Activated CD4-positive, alpha-beta memory T cell treated with anti-CD3 and anti-CD28 coated beads, Interleukin-2, amount 10 ng/mL, durations not matched to agents 7 days and 5 days (primary cell): ENCODE measurements at places on chromosomes 3 and 15. TPM values are rescaled to one million over a fixed set of nuclear protein-coding genes. Genes with fewer than 3 reads are reported as not detected.

ISLR gene
- total RNA-seq = not detected

ZBTB11 gene
- total RNA-seq = 29.3 TPM

ARPP21 gene
- not detected for total RNA-seq

CP gene
- total RNA-seq = not detected

ALS2CL gene
- total RNA-seq = 6.9 TPM

PRICKLE2 gene
- not detected for total RNA-seq

PDIA5 gene
- 13.5 TPM for total RNA-seq

NBEAL2 gene
- 254 TPM for total RNA-seq

ZNF710 gene
- total RNA-seq = 19.4 TPM

ITIH1 gene
- total RNA-seq = not detected

- DNase-seq = no peak
- H3K36me3 ChIP-seq = no peaks in the 10 kb centered on the region
- peaks cover 7% of the 10 kb centered on the region for H3K4me1 ChIP-seq
- H3K27ac ChIP-seq = no peak overlapping the region
Measured at GRCh38 chr15:75008221-75008625, 12.9 kb downstream of the SCAMP5 start.

DNA sequence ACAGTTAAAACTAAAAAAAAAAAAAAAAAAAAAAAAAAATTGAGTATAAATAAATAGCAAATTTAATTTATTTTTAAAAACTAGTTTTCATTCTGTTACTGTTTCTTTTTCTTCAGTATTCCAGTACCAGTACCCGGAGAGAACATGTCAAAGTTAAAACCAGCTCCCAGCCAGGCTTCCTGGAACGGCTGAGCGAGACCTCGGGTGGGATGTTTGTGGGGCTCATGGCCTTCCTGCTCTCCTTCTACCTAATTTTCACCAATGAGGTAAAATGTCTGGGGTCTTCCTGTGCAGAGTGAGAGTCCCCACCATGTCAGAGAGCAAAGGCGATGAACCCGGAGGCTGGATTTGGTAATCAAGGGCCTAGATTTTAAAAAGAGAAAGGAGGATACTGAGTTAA lies 4.4 kb downstream of the TMEM43 start:
- no peaks in the 10 kb centered on the region for H3K27me3 ChIP-seq
- H3K27ac ChIP-seq = no peak overlapping the region
- peaks cover 32% of the 10 kb centered on the region for H3K4me1 ChIP-seq
- DNase-seq = no peak

GRCh38 chr15:90860942-90861675 lies 7.3 kb upstream of the FURIN start:
- no peak for DNase-seq
- H3K36me3 ChIP-seq = peaks cover 3% of the 10 kb centered on the region
- no peaks in the 10 kb centered on the region for H3K27me3 ChIP-seq
- peaks cover 65% of the 10 kb centered on the region for H3K4me1 ChIP-seq
- H3K4me3 ChIP-seq = no peak overlapping the region

- no peak for DNase-seq
- H3K36me3 ChIP-seq = no peaks in the 10 kb centered on the region
- H3K27ac ChIP-seq = no peak overlapping the region
- H3K27me3 ChIP-seq = no peaks in the 10 kb centered on the region
- no peaks in the 10 kb centered on the region for H3K4me1 ChIP-seq
- no peak overlapping the region for H3K4me3 ChIP-seq
Measured at GRCh38 chr3:155441026-155441425, 147.5 kb upstream of the STRIT1 start.

GRCh38 chr3:63972196-63972595 lies 51.1 kb downstream of the PSMD6 start:
- no peak for DNase-seq
- H3K36me3 ChIP-seq = peaks cover 60% of the 10 kb centered on the region
- peak overlapping the region; percentile 74 for H3K27ac ChIP-seq
- H3K4me3 ChIP-seq = peak overlapping the region; percentile 26

DNA sequence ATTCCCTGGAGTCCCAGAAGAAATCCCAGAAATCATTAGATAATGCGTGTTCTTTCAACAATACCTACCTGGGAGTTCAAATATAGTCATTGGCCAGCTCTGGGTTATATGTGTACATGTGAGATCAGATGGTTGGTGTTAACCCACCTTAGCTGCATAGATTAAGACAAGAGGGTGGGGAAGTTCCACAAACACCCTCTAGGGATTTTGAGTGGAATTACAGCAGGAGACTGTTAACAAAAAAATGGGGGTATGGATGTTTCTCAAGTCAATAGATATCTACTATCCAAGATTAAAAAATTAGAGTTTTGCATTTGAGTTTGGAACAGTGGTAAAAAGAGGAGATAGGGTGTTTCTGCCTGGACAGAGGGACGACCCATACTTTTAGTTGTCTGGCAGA lies 282.5 kb upstream of the CNTN3 start:
- H3K4me1 ChIP-seq = no peaks in the 10 kb centered on the region
- no peak overlapping the region for H3K4me3 ChIP-seq
- no peak overlapping the region for H3K27ac ChIP-seq
- H3K36me3 ChIP-seq = no peaks in the 10 kb centered on the region

- H3K27me3 ChIP-seq = no peaks in the 10 kb centered on the region
- DNase-seq = no peak
- H3K4me3 ChIP-seq = no peak overlapping the region
- H3K36me3 ChIP-seq = peaks cover 21% of the 10 kb centered on the region
Measured at GRCh38 chr3:196677931-196678330, 34.1 kb downstream of the CEP19 start.

DNA sequence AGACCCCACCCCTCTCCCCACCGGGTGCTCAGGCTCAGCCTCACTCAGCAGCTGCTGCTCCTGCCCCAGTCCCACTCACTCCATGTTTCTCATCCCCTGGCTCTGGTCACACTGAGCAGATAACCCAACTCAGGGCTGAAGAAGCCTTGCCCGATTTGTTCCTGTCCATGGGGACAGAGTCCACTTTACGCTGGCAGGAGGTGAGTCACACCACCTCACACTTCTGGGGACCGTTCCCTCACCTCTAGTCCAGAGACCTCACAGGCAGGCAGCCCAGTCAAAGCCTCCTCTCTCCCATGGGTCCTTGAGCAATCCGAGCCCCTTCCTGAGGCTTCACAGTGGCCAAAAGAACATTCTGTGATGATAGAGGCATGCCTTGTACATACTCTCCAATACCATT lies 1.4 kb downstream of the CIDEC start:
- H3K27ac ChIP-seq = no peak overlapping the region
- no peaks in the 10 kb centered on the region for H3K4me1 ChIP-seq
- no peak for DNase-seq
- no peaks in the 10 kb centered on the region for H3K36me3 ChIP-seq
- no peak overlapping the region for H3K4me3 ChIP-seq

DNA sequence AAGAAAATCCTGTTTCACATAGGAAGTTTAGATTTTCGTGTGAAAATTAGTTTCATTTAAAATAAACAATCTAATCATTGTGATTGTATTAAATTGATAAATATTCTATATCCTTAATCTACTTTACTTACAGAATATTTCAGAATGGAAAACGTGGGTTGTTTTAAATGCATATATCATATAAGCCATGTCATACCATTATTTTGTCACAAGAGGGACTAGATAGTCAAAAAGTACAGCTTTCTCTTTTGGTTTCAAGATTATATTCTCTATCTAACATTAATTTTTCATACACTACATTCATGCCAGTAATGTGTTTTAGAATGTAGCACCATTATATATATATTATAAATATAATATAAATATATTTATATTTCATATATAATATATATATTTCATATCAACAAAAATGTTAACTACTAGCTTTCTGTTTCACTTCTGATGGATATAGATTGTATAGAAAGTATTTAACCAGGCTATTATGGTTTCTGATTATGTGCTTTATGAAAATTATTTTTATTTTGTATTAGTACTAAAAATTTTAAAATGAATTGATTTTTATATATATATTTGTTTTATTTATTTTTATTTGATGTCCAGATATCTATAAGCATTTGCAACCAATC lies 45.3 kb downstream of the OSTN start:
- DNase-seq = no peak
- H3K27ac ChIP-seq = no peak overlapping the region
- H3K36me3 ChIP-seq = no peaks in the 10 kb centered on the region
- H3K4me3 ChIP-seq = no peak overlapping the region

GRCh38 chr3:18648159-18648558 lies 223.0 kb upstream of the SATB1 start:
- peaks cover 26% of the 10 kb centered on the region for H3K36me3 ChIP-seq
- H3K4me3 ChIP-seq = no peak overlapping the region
- H3K27me3 ChIP-seq = no peaks in the 10 kb centered on the region
- H3K27ac ChIP-seq = peak overlapping the region; percentile 90
- no peak for DNase-seq
- H3K4me1 ChIP-seq = peaks cover 96% of the 10 kb centered on the region
